Thoracic aorta (tissue), 2 donors: ENCODE measurements at places on chromosomes 1 and 21. TPM values are rescaled to one million over a fixed set of nuclear protein-coding genes. Genes with fewer than 3 reads are reported as not detected.

DNA sequence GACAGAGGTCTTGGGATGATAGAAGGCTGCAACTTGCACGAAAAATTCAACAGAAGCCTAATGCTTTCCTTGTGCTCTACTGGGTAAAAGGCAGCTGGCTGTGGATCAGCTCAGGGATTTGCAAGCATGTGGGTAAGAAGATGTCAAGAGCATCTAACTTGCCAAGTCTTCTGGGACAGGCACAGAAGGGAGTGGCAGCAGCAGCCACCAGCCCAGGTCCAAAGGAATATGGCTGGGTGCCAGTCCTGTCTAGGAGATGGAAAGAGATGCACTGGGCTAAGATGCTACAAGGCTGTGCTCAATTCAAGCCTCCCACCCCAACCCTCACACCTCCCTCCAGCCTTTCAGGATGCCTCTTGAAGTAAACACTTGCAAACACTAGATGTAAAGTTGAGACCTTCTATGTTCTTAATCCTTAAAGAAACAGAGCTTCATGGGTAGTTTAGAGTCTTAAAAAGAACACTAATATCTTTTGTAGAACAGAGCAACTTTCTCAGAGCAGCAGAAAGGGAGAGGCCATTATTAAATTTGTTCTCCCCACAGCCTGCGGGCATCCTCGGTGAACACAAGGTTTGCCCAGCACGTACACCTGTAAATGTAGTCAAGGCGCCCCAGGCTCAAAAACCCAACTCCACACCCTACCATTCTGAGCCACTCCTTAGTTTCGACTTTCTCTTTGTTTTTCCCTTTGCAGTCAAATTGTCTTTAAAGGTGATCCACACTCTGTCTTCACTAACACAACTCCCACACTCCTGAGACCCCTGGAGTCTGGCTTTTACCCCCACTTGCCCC lies 64.6 kb upstream of the BCAR3 start:
- no peak overlapping the region for H3K4me3 ChIP-seq
- H3K36me3 ChIP-seq, result no peaks in the 10 kb centered on the region
- no peaks in the 10 kb centered on the region for H3K27me3 ChIP-seq

The SPATA17 gene
- not detected for total RNA-seq

- no peaks in the 10 kb centered on the region for H3K36me3 ChIP-seq
- H3K4me1 ChIP-seq, result no peaks in the 10 kb centered on the region
- no peak overlapping the region for H3K4me3 ChIP-seq
- no peak overlapping the region for H3K27ac ChIP-seq
Observed at GRCh38 chr21:31201144-31201543, 142.9 kb downstream of the TIAM1 start.

GRCh38 chr1:150970808-150971582 lies 3.6 kb downstream of the CERS2 start:
- H3K27me3 ChIP-seq, result no peaks in the 10 kb centered on the region
- peak overlapping the region; percentile 94 for H3K27ac ChIP-seq
- no peak for DNase-seq
- H3K4me3 ChIP-seq, result peak overlapping the region; percentile 89
- H3K4me1 ChIP-seq, result peaks cover 28% of the 10 kb centered on the region

GRCh38 chr1:214583824-214584554 lies 19.0 kb upstream of the CENPF start:
- H3K4me3 ChIP-seq, result no peak overlapping the region
- no peaks in the 10 kb centered on the region for H3K4me1 ChIP-seq
- H3K36me3 ChIP-seq, result no peaks in the 10 kb centered on the region
- no peaks in the 10 kb centered on the region for H3K27me3 ChIP-seq
- DNase-seq, result no peak
- no peak overlapping the region for H3K27ac ChIP-seq
